ENCODE measurements at places on chromosomes 1 and 21. TPM values are rescaled to one million over a fixed set of nuclear protein-coding genes. Genes with fewer than 3 reads are reported as not detected.
A peak's percentile ranks its signal among the peaks of the same experiment; 100 is the strongest.

DNA sequence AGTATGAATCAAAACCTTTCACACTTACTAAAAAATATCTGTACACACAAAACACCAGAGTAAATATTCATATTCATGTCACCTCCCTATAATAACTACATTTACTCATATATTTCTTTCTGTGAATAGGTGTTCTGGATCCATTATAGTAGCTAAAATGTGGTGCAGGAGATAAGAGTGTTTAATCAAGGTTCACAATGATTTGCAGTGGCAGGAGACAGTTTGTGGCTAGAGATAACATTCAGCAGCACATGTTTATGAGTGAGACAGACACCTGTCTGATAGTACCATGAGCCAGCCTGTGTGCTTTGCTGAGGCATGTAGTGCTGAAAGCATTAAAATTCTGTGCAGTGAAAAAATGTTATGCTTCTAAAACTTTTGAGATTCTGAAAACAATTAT is 410.3 kb downstream of the SRGAP2C start:
- DNase-seq = no peak

BMP8B gene
- 0.51 TPM for total RNA-seq

GSTM5 gene
- not detected for total RNA-seq

- no peak for DNase-seq
Measured at GRCh38 chr1:212532469-212533147, 76.0 kb upstream of the ATF3 start.

DNA sequence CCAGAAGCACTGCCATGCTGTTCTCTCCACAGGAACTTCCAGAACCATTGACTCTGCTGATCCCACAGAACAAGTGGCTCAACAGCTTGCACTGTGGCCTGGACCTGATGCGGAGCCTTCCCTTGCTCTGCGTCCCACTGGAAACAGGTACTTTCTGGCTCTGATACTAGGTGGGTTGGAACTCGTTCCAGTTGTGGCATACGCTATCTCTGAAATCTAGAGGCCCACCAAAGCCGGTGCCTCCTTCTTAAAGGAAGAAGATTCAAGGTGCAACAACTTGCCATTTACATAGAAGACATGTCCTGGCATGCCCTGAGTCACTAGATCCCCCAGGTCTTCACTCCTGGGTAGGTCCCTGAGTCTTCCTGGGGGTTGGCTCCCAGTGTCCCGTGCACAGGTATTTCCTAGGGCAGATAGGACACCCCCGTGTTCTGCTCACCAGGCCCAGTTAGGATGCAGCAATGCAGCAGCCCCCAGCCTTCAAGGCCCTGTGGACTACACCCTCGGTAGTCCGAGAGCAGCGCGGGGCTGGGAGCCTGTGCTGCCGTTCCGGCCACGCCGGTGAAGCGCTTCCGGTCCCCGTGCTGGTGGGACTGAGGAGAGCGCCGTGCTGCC is 10.8 kb upstream of the PCBP3 start:
- no peak for DNase-seq

ITGB2 gene
- total RNA-seq = 0.09 TPM

DNA sequence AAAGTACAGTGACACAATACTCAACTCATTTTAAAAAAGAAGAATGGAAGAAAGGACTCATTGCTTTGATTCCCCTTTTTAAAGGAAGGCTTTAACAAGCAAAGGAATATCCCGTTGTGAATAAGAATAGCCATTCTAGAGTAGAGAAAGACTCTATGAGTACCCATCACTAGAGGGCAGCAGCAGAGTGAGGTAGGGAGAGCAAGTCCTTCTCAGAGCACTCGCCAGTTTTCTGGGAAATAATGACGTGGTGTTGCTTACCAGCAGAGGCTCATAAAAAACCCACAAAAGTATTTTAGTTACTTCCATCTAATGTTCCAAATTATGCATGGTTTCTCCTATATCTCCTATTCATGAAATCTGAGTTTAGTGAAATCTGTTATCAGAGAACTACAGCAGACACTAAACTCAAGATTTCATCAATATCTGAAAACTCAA is 74.6 kb downstream of the USP24 start:
- DNase-seq = peak; percentile 80

- no peak for DNase-seq
Measured at GRCh38 chr1:31154000-31154631, 85.6 kb downstream of the NKAIN1 start.

THBS3 gene
- total RNA-seq = 3.2 TPM

DNA sequence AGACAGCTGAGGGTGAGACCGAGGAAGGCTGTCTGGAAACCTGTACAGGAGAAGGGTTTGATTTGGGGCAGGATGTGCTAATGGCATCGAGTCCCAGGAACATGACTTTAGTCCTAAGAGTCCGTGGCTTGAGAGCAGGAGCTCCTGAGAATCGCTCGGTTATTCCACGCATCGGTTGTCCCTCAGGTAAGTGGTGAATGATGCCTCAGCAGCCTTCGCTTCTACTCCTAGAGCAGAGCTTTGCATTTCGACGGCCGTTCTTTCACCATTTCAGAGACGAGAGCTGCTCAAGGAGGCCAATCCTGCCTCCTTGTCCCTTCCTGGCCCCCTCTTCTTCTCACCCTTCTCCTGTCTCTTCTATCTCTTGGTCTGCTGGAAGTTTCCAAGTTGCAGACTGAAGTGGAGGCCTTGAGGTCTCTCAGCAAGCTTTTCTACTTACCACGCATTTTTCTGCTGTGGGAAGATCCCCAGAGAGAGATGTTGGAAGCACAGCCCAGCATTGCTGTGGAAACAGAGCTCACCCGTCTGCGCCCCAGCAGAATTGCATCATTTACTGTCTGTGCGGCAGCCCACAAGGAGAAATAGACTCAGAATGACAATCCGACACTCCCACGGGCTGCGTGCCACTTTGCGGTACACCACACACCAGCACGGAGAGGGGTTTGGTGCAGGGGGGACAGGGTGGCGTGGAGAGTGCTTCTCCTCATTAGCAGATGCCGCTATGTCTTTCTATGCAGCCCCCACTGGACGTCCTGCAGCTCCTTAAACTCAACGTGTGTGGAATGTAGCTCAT is 270.7 kb upstream of the C1orf174 start:
- no peak for DNase-seq

KCNK1 gene
- 12.7 TPM for total RNA-seq

DNA sequence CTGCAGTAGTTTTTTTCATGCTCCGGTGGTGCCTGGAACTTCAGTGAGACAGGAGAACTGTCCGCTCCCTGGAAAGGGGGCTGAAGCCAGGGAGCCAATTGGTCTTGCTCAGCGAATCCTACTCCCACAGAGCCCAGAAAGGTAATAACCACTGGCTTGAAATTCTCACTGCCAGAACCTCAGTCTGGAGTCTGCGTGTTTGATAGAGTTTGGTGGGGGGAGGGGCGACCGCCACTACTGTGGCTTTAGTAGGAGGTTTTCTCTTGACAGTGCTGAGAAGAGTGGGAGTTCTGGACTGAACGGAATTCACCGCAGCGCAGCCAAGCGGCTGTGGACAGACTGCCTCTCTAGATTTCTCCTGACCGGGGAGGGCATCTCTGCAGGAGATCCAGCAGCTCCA is 8.0 kb upstream of the OR2M3 start:
- peak; percentile 35 for DNase-seq
